ENCODE measurements at places on chromosomes 16 and 17.

- no peak for DNase-seq
Observed at GRCh38 chr17:42894283-42895184, 6.1 kb upstream of the G6PC1 start.

DNA sequence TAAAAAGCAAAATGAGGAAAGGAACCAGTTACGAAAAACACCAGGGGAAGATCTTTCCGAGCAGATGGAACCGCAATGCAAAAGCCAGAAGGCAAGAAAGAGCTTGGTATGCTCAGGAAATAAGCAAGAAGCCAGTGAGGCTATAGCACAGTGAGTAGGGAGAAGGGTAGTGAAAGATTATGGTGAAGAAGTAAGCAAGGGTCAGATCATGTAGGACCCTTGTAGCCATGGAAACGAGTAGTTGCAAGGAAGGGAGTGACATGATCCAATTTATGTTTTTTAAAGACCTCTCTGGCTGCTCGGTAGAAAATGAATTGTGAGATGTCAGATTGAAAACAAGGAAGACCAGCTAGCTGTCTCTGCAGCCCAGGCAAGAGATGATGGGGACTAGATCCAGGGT is 143.3 kb downstream of the USP31 start:
- DNase-seq, result no peak

DNA sequence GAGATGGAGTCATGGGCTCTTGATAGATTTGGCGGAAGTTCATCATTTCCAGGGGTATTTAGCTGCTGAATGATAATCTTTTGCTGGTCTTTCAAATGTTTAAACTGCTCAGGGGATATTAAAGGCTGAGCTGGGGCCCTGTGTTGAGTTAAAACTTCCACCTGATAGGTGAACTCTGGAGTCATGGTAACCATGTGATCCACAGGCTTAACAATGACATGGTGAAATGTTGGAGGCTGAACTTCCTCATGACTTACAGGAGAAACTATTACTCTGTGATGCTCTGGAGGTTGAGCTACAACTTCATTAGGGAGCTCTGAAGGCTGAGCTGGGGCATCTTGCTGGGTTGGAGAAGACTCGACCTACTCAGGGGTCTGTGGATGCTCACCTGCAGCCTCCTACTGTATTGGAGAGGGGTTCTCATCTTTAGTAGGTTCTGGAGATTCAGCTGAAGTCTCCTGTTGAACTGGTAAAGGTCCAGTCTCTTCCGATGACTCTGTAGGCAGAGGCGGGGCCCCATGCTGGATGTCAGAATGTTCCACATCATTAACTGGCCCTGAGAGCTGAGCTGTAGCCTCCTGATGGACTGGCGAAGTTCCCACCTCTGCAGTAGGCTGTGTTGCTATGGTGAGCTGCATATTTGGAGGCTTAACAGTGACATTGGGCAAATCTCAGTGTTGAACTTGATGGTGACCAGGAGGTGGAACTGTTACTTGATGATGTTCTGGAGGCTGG is 24.2 kb downstream of the RDM1 start:
- no peak for DNase-seq

- no peak for DNase-seq
Observed at GRCh38 chr17:78057113-78057740, 71.3 kb downstream of the TMC6 start.

GRCh38 chr16:50652836-50653425 is 28.2 kb downstream of the SNX20 start:
- no peak for DNase-seq

- DNase-seq, result no peak
Observed at GRCh38 chr16:19219836-19220235, 51.8 kb downstream of the SYT17 start.

GRCh38 chr16:56357241-56357764 is 68.0 kb downstream of the AMFR start:
- DNase-seq, result no peak

- DNase-seq, result no peak
Observed at GRCh38 chr16:23348579-23349469, 46.7 kb downstream of the SCNN1B start.

DNA sequence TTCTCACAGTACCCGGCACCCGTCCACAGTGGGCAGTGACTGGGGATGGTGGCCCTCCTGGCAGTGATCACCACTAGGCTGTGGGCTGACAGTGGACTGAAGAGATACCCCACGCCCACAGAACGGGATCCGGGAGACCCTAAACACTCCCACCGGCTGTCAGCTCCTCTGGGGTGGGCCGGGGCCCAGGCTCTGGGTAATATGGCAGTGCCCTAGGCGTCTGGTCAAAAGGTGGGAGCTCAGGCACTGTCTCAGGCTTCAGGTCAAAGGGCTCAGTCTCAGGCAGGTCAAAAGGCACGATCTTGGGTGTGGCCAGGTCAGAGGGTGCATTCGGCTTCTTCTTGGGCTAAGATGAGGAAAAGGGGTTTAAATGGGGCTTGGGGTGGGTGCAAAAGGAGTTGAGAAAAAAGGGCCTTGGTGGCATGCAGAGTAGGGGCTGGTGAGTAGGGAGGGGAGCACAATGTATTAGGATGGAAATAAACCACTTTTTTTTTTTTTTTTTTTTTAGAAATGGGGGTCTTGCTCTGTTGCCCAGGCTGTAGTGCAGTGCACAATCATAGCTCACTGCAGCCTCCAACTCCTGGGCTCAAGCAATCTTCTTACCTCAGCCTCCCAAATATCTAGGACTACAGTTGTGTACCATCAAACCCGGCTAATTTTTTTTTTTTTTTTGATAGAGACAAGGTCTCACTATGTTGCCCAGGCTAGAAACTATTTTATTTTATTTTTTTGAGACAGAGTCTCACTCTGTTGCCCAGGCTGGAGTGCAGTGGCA is 11.0 kb downstream of the CAVIN1 start:
- no peak for DNase-seq

GRCh38 chr17:69605571-69605970 is 191.1 kb downstream of the MAP2K6 start:
- no peak for DNase-seq

DNA sequence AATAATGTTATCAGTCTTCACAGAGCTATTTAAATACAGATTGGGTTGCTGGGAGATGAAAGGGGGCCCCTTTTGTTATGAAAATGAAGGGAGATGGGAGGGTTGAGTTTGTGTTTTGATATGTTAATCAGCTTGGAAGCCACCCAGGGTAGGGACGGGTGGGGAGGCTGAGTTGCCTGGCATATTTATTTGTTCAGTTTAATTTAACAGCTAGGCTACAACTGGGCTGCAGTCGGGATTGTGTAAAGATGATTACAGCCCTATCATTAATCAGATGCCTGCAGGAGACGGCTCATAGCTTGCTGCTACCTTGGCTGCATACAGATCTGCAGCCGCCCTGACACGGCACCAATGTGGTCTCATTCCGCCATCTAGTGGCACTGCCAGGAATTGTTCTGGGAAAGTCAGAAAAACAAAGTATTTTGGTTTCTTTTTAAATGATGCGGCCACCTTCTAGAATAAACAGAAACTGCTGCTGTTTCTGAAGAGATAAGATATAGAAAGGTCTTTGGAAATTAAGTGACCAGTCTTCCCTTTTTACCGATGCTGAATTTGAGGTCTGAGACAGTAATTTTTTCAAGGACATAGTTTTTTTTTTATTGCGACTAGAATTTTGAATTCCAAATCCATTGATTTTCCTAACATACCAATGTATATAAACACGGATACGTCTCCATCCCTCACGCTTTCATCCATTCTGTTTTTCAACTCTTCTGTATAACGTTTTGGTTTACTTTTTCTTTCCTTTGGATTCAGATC is 458.0 kb upstream of the ASIC2 start:
- peak; percentile 65 for DNase-seq

- no peak for DNase-seq
Observed at GRCh38 chr16:2897110-2897509, 14.1 kb downstream of the FLYWCH2 start.

DNA sequence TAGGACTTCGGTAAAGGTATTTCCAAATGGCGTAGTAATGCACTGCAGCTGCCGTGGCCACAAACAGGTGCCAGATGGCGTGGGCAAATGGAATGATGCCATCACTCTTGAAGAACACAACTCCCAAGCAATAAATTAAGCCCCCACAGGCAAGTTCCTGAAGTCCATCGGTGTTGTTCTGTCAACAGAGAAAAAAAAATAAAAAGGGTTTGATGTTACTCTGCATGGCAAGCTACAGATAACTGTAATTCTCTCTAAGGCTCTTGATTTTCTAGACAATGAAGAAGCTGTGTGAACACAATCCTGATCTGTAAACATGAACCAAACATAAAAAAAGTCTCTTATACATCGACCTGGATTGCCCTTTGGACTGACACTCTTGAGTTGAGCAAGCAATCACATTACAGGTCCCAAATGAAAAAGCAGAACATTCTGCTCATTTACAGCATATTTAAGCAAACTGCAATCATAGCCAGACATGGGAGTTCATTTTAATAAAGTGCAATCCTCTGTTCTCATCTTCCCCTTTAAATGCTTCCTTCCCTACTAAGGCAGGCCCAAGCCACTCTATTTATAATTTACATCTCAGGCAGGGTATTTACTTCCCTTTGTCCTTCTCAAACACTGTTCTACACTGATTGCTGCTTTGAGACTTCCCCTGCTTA is 27.1 kb downstream of the MMD start:
- no peak for DNase-seq

- no peak for DNase-seq
Observed at GRCh38 chr17:40170325-40170724, 6.9 kb upstream of the RAPGEFL1 start.

DNA sequence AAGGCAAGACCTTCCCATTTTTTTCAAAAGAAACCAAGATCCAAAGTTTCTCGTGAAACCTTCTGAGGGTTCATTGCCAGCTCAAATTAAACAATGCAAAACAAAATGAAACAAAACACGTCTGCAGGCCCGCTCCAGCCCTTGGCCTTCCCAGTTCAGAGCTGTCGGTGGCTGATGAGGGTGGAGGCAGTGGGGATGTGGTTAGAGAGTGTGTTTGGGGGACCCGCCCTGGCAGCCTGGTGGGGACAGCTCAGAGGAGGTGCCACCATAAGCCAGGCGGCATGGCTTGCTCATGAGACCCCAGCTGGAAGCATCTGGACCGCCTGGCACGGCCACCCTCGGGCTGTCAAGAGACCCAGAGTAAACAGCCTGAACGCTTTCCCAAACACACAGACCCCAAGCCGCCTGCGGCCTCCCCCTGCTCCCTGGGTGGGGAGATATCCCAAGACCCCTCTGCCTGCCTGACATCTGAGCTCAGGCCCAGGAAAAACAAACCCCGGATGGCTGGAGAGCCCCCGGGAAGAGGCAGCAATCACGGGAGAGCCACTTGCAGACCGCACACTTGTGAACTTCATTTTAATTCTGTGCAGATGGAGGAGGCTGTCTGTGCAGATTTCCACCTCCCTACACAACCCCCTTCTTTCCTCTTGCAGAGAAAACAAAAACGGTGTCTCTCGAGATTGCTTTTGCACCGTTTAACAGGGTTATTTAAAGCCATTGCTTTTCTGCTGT is 35.4 kb upstream of the LITAF start:
- peak; percentile 37 for DNase-seq

- DNase-seq, result no peak
Observed at GRCh38 chr16:4390266-4391260, 18.9 kb downstream of the VASN start.

GRCh38 chr17:17732892-17733670 is 51.8 kb downstream of the RAI1 start:
- no peak for DNase-seq

- DNase-seq, result no peak
Observed at GRCh38 chr17:75950855-75951554, 10.2 kb upstream of the FBF1 start.

DNA sequence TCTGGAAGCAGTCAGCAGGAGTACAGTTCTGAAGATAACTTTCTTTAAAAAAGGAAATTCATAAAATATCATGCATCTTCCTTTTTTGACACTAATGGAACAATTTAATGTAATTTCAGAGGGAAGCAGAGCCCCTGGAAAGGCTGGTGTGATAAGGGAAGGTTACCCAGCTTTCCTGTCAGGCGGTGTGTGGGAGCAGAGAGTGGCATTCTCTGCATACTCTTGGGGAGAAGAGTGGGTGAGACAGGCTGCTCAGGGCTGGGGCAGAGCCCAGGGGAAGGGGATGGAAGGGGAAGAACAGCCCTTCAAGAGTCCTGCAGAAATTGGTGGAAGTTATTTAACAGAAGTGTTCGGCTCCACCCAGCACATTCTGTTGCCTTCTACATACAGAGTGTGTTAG is 84.7 kb downstream of the PRKCB start:
- DNase-seq, result no peak

DNA sequence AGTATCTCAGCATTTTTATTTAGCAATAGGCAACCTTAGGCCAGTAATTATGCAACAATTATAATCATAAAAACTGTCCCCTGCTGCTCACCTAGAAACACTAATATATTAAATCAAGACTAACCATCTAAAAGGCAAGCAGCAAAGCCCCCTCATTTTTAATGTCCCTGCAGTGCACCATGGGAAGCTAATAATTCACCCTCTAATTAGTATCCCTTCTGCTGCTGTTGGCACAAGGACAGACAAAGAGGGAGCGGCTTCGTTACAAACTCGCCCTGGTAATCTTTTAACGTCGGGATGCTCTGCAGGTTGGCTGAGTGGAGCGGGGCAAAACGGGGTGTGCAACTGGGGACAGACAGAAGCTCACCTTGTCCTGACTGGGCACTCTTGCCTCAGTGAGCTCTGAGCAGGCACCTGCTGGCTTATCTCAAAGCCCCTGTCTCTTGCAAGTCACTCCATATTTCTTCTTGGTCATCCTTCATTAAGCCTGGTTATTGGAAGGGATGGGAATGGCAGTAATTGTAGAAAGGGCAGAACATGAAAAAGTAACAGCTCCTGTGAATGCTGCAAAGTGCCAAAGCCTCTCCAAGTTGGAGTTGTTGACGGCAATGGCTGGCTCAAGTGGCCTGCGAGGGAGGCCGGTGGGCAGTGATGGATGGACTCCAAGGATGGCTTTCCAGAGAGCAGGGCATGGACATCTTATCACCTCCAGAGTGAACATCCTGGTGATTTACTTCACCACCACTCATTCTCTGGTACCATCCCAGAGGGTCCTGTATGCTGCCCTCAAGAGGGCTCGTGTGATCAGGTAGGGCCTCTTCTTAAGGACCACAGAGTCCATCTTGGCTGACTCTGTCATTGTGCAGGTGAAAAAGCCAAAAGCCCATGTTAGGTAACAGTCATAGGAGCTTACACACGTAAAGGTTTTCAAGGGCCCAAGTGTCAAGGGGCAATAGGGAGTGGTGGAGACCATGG is 219.6 kb upstream of the N4BP1 start:
- DNase-seq, result no peak

DNA sequence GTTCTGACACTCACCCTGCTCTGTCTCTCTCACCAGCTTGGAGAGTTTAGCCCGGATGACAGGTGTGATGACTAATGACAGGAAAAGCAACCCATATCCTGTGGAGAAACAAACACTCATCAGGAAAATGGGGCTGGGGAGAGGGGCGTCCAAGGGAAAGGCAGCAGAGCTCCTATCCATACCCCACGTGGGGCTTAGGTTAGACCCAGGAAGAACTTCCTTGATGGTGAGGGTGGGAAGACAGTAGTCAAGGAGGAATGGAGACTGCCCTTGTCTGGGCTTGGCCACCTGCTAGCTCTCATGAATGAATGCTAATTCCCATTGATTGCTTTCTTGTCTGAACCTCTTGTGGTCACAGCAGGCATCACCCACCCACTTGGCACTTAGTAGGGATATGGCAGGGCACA is 3.8 kb downstream of the SLC46A1 start:
- no peak for DNase-seq
